ENCODE measurements at places on chromosomes 4 and X.

DNA sequence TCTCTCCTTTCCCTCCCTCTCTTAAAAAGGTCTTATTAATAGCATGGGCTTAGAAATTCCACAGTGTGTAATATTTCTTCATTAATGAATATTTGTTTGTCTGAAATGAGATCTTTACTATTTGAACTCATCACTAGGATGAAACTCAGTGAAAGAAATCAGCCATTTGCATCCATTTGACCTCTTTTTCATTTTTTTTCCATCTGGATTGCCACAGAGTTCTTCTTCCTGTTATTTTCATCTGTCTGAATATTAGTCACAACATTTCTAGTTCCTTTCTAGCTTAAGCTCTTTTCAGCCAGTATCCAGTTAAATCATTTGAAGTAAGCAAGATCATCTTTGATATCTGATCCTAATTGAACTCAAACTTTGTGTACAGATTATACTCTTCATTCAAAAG lies 69.2 kb upstream of the PLS3 start:
- no peak for DNase-seq

GRCh38 chr4:122588453-122589238 lies 32.2 kb downstream of the IL21 start:
- no peak for DNase-seq

GRCh38 chrX:47191331-47191730 lies 2.3 kb upstream of the UBA1 start:
- DNase-seq, result peak; percentile 28

DNA sequence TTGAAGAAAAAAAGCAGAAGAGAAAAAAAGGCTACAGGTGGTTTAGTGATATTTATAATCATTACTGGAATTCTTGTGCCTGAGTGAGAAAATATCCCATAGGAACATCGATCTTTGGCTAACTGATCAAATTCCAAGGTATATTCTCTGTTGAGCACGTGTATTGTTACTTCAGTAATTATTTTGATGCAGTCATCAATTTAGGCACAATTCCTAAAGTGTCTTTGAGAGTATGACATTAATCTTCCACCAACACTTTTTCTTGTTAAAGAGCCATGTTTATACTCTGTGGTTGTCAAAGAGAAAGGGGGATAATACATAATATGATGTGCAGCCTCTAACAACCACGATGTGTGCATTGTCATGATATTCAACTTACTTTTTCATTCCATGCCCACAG lies 151.1 kb downstream of the TSPAN5 start:
- no peak for DNase-seq

GRCh38 chr4:178280362-178280761 lies 838.1 kb upstream of the AGA start:
- DNase-seq, result no peak

DNA sequence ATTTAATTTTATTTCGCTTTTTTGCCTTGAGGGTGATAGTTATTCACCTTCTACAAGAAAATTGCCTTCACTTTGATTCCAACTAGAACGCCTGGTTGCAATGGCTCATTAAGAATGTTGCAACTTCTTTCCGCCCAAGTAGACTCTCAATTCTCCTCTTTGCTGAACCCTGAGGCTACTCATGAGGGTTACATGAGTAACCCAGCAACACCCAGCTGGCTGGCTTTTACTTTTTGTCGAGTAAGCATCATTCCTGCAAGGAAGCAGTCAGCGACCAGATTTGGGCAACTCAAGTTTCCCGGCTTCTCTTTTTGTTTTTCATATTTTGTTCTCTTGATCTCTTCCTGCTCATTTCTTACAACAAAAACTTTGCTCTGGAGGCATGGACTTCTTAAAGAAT lies 495.4 kb downstream of the PACRGL start:
- no peak for DNase-seq

GRCh38 chr4:137530176-137530575 lies 2.1 kb downstream of the PCDH18 start:
- DNase-seq, result no peak

GRCh38 chr4:60682901-60683300 lies 517.2 kb upstream of the ADGRL3 start:
- DNase-seq, result no peak
